Astrocyte of the hippocampus (primary cell): ENCODE measurements at places on chromosomes 1 and 21.

GRCh38 chr1:228219245-228219961, 11.6 kb downstream of the OBSCN start:
- no peak for DNase-seq

DNA sequence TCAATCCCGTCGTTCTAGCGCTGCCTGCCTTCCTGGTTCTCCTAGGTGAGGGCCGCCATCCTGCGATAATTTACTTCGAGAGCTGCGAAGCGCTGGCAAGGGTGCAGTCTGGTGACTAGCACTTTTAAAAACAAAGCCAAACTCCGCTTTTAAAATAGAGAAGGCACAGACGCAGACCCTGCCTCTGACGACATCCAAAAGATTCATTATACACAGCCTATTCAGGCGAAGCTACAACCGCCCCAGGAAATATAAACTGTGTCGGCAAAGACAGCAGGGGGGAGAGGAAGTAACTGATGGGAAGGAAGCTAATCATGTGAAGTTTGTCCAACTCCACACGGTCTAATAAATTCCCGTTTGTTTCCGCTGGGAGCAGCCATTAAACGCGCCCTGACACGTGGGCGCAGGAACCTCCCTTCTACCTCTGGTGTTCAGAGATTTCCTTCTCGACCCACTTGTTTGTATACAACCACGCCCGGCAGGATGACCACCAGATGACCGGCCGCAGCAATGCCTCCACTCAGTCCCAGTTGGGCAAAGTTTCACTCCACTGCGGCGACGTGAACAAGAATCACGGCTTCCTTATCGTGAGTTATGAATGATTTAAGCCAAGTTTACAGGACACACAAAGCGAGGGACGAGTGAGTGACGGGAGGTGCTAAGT, 1.3 kb downstream of the GNG12 start:
- peak; percentile 78 for DNase-seq

DNA sequence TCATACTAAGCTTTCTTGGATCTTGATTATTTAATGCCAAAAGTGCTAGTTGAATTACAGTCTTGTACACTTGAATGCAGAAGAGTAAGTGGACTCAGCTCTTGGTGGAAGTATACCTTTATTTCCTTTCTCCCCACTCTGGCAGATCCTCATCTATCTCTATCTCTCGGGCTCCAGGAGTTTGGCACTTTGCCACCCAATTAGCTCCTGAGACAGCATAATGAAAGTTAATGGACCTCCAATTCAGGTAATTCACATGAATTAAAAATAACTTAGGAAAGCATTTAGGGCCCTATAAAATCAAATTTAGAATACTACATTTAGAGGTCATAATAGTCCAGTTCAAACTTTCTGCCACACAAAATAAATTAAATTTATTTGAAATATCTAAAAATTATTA, 67.4 kb downstream of the OLFM3 start:
- DNase-seq, result no peak

- no peak for DNase-seq
These were observed 5.2 kb downstream of the AK2 start for GRCh38 chr1:33031506-33031905.

GRCh38 chr1:40905061-40905460, 42.9 kb upstream of the CITED4 start:
- no peak for DNase-seq

GRCh38 chr1:205024679-205025078, 18.3 kb upstream of the CNTN2 start:
- DNase-seq, result no peak

DNA sequence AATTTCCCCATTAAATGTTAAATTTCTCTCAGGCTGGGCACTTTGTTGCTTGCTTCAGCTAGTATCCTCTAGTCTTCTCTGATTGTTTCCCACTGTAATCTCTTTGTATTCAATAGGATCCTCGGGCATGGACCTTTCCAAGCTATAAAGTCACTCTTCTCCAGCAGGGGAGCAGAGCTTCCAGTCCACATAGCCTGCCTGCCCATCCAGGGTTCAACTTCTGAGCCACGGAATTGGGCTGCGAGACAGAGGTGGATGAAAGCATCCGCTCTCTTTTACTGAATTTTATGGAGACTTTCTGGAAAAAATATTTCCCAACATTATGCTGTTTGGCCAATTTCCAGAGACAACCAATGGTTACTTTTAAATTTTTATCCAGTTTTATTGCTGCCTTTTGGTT, 1.1 kb upstream of the CFHR5 start:
- DNase-seq, result no peak

- DNase-seq, result no peak
These were observed 19.1 kb upstream of the SPAG17 start for GRCh38 chr1:118204105-118204504.

GRCh38 chr1:54926970-54927369, 40.0 kb upstream of the DHCR24 start:
- DNase-seq, result no peak

DNA sequence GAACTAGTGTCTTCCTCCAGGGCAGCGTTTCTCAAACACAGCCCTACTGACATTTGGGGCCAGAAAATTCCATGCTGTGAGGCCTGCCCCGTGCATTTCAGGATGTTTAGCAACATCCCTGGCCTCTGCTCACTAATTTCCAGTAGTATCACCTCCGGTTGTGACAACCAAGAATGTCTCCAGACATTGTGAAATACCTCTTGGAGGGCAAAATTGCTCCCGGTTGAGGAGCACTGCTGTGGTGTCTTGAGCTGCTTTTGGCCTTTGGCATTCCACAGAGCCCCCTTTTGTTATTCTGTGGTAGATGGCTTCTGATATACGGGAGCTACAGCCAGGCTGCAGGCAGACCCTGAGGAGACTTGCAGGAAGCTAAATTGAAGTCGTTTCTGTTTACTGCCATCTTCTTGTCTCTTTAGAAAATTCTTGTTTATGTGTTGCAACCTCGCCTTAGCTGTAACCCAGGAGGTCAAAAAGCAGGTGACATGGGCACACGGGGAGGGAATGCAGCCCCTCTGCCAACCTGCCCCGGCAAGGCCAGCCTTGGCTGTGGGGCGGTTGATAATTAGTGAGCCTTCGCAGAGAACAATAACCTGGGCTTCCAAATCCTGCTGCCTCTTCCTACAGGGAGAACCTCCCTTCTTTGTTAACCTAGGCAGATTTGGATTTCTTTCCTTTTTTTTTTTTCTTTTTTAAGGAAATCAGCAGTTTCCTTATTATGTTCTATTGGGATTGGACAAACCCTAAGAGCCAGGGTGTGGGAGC, 74.7 kb upstream of the AKT3 start:
- DNase-seq, result no peak

- DNase-seq, result no peak
These were observed 113.9 kb upstream of the BACE2 start for GRCh38 chr21:41054018-41054578.

- DNase-seq, result peak; percentile 86
These were observed 1.1 kb upstream of the ST6GALNAC3 start for GRCh38 chr1:76073481-76073880.

DNA sequence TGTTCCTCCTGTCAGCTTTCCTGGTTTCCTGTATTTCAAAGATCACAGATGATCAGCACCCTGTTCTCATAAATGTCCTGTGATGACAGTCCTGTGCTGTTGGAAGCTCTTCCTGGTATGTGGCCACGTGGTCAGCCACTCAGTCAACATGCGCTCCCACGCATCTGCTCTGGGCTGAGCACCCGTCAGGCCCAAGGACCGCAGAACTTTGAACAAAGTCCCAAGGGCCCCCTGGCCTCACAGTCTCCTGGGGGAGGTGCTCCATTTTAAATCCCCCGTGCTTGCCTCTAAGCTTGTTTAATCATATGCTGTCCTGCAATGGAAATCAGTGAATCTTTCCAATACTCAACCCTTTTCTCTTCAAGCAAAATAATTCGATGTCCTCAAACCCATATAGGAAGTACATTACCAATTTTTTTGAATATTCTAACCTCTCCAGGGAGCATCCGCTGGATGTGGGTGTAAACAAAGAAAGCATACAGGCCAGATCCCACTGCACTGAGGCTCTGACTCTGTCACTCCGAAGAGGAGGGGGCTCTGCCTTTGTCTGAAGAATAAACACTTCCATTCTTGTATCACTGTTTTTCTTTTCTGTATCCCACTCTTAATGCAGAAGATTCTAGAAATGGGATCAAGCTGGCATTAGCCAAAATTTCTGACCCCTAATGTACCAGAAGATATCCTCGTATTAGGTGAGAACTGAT, 250.3 kb downstream of the SDCCAG8 start:
- DNase-seq, result no peak

DNA sequence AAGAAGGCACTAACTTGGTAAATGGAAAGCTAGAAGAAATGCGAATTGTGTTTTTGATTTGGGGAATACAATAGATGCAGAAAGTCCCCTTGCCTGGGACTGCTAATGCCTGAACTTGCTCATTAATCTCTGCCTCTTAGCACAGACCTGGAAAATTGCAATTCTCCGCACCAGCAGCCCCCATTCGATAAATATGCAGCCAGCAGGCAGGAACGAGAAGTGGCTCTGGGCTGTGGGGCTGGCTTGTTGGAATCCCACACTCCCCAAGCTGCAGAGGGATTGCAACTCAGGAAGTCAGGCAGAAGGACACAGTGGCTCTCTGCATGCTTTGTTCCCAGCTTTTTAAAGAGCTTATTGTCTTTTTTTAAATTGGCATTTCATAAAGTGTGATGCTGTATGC, 51.3 kb downstream of the PCP4 start:
- DNase-seq, result no peak

- DNase-seq, result peak; percentile 86
These were observed 9.6 kb downstream of the BCAR3 start for GRCh38 chr1:93672069-93672468.

- DNase-seq, result no peak
These were observed 111.0 kb upstream of the RAB4A start for GRCh38 chr1:229159668-229160544.

- no peak for DNase-seq
These were observed 11.8 kb downstream of the DPH5 start for GRCh38 chr1:101013776-101014175.

DNA sequence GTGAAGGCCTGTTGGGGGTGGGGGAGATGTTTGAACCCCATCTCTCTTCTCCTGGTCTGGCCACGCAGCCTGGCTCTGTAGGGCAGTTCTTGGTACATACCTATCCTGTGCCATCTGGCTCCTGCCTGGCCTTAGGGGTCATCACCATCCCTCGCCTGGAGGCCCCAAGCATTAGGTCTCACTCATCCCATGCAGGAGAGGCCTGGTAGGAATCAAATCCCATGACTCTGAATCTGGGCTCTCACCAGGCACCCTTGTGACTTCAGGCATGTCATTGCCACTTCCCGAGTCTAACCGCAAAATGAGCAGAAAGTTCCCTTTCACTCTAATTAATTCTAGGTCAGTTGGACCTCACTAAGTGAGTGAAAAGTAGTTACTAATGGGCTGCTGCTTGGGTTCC, 37.2 kb downstream of the ETNK2 start:
- DNase-seq, result no peak

DNA sequence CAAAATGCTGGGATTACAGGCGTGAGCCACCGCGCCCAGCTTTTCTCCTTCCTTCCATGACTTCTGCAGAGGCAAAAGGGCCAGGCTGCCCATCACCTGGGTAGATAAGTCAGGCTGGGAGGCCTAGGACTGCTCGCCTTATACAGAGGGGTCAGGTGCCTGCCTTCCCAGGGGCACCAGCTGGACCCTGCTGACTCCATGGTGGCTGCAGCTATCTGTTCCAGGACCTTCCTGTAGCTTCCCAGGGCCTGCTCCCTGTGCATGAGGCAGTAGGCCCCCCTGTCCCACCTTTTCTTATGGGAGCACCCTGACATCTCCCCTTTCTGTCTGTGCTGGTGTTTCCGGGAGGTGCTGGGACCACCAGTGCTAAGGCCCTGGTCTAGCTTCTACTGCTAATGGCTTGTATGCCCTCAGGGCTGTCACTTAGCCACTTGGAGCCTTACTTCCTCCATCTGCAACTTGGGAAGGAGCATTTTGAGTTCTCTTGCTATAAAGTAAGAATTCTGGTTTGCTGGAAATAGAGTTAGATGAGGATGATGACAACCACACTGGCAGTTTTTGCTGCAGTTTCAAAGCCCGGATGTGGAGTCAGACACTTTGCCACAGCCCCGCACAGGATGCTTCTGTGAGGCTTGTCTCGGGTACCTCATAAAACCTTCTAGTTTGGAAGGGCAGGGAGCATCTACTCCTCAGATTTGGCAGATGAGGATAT, 14.4 kb downstream of the SOX13 start:
- DNase-seq, result no peak

- peak; percentile 58 for DNase-seq
These were observed 901 bp upstream of the RXFP4 start for GRCh38 chr1:155940482-155940992.

GRCh38 chr1:107264007-107264406, 123.2 kb downstream of the NTNG1 start:
- DNase-seq, result no peak

DNA sequence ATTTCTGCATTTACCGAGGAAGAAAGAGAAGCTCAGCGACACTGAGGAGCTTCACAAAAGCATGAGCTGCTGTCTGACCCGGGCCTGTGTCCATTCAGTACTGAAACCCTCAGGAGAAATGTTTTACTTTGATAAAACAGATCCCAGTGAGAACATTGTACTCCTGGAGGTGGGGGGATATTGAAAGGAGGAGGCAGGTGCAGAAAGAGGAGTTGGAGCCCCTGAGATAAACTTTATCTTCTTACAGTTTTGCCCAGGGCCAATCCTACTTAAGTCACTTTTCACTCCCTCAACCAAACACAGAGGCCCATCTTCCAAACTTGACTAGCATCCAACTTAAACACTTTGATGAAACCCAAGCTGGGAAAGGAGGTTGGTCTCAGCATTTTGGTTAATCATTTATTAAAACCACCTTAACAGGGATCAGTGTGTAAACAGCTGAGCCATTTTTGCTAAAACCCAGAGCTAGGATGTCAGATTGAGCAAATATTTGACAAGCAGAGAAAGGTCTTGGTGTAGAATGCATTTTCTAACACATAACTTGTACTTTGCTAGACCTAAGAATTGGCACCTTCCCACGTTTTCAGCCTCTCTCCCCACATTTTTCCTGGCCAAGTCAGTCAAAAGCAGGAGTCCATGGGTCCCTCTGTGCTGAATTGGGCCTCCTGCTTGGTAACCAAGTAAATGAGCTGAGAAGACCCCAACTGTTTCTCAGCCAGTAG, 32.5 kb upstream of the SARS1 start:
- DNase-seq, result peak; percentile 54

GRCh38 chr1:22749919-22750684, 39.5 kb downstream of the EPHB2 start:
- DNase-seq, result peak; percentile 94

GRCh38 chr1:109263597-109264378, 14.4 kb downstream of the CELSR2 start:
- DNase-seq, result peak; percentile 90

GRCh38 chr1:165674599-165674998, 23.8 kb downstream of the ALDH9A1 start:
- DNase-seq, result no peak

GRCh38 chr1:55662875-55663274, 447.7 kb upstream of the USP24 start:
- no peak for DNase-seq

- DNase-seq, result no peak
These were observed 64.9 kb downstream of the FHAD1 start for GRCh38 chr1:15311880-15312279.

GRCh38 chr1:201026836-201027235, 3.3 kb upstream of the KIF21B start:
- DNase-seq, result no peak
